NCI-H1436 treated with DMSO at 0.1 percent for 48 hours (cell line): ENCODE measurements at places on chromosomes 7 and 10.

DNA sequence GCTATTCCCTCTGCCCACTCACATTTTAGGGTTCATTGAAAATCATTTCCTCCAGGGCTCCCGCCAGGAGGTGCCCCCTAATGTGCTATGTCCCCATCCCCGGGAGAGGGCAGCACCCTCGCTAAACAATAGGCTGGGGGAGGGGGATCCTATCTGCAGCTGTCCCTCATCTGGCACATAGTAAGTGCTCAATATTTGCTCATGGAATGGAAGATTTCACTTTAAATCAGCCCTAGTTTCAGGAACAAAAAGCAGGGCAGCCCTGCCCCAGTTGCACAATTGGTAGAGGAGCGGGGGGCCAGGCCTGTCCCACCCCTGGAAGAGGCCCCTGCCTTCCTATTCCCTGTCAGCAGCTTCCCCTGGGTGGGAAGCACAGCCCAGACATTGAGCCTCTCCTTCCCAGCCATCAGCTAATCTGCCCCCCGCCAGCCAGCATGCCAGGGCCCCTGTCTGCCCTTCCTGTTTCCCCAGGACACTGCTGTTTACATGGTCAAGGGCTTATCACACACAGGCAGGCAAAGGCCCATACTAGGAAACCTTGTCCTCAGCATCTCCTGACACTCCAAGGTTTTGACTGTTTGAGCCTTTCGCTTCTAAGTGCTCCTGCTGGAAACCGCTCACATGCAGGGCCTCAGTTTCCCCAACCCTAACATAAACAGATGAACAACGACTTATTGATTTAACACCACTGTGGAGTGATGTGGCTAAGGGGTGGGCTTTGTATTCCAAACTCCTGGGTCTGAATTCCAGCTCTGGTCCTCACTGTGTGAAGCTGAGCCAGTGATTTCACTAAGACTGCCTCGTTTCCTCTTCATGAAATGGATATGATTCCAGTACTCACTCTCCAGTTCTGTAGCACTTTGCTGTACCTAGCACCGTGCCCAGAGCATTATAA lies 130.7 kb upstream of the ZMIZ1 start:
- no peak for DNase-seq

GRCh38 chr7:32941681-32942414 lies 15.4 kb upstream of the FKBP9 start:
- DNase-seq: no peak

DNA sequence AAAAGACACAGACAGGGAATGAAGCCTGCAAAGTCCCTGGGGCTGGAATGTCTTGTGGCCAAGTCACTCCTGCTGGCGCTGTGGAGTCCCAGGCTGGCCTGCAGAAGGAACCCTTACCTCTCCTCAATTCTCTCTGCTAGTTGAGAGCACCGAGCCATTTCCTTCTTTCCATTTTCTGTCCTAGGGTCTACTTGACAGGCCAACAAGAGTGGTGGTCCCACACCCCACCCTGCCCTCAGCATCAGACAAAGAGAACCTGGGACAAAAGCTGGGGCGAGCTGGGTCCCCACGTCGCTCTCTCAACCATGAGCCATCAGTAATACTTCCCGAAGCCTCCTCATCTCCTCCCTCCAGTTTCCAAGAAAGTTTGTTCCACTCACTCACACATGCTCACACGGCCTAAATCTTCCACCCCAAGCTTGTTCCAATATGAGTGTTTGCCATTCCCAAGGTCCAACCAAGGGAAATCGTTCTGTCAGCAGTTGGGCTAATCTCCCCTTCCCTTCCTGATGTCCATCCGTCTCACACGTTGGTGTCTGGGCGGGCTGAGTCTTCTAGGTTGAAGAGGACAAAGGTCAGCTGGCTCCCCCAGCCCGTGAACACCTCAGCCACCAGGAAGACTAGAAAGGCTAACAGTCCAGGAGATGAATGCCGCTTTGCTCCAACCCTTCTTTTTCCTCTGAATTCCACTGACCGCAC lies 44.3 kb downstream of the CLEC2L start:
- DNase-seq: no peak

DNA sequence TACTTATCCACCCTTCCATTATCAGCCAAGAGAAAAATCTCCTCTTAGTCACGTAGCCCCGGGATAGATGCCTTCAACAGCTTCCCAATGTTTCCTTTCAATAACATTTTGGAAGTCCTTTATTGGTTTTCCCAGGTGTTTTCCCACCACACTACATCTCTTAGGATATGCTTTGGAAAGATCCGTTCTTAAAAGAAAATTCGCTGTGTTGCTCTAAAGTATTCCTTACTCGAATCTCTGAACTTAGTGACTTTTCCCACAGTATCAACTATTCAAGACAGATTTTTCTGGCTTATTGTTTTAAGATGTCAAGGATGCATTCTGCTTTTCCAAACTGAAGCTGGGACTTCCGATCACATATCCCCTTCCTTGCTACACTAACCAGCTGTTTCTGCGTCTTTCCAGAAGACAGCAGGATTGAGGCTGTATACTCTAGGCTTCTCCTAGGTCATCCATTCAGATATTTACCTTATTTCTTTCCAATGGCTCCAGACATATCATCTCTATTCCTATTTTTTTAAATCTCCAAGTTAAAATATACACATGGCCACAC lies 36.5 kb upstream of the SVIL start:
- no peak for DNase-seq

- DNase-seq: no peak
Measured at GRCh38 chr7:130734815-130735716, 1.1 kb upstream of the KLF14 start.

- DNase-seq: no peak
Measured at GRCh38 chr10:32112055-32112454, 55.8 kb upstream of the KIF5B start.

DNA sequence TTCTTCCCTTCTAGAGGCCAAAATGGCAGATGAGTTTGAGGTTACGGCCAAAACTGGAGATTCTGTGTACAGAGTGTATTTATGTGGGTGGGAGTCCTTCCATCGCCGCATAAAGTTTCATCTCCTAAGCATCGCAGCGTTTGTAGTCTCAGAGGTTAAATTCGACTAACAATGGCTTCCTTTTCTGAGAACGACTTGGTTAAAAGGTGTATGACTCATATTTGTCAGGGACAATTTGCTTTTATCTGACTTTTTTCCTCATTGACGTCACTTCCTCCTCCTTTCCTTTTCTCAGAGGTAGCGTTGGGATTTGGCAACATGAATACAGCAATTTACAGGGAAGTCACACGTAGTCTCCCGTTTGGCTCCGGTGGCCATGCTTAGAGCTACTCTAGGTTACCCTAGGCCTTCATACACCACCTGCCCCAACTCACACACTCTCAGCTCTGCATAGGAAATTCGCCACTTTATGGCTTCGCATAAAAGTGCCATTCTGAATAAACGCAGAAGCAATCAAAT lies 37.6 kb upstream of the TCF7L2 start:
- no peak for DNase-seq

- no peak for DNase-seq
Measured at GRCh38 chr10:124002391-124003069, 90.9 kb downstream of the CHST15 start.

GRCh38 chr7:108045154-108045553 lies 42.2 kb upstream of the LAMB1 start:
- no peak for DNase-seq

DNA sequence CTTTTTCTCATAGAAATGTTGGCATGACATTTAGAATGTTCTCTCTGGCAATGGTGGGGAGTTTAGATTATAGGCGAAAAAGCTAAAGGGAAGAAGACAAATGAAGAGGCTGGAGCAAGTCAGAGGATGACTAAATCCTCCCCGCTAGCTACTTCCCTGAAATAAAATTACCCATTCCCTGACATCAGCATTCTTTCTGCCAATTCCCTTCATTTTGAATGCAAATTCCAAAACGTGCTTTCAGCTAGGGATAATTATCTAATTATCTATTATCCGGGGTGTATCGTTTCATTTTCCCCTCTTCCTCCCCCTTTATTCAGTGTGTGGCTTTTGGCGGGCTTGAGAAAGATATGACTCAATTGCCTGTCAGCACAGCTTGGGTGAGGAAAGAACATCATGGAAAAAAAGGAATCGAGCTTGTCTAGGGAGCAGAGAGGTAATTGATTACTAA lies 672.3 kb downstream of the TNS3 start:
- no peak for DNase-seq

GRCh38 chr10:77915319-77916105 lies 11.0 kb downstream of the DLG5 start:
- no peak for DNase-seq
